ENCODE measurements at places on chromosomes 13 and 19.

DNA sequence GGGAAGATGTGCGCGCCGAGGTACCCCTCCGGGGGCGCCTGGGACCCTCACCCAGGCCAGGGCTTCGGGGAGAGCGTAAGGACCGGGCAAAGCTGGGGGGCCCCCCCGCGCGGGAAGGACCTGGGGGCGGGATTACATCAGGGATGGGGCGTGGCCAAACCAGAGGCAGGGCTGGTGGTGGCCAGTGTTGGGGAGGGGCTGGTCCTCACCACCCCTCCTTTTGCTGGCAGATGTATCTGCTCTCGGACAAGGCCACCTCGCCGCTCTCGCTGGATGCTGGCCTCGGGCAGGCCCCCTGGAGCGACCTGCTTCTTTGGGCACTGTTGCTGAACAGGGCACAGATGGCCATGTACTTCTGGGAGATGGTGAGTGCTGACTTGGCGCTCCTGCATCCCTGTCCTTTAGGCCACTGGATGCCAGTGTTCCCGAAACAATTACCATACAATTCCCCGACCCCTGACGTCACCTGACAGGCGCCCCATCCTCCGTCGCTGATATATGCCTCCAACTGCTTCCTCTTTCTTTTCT lies 25.3 kb downstream of the TRPM4 start:
- DNase-seq = no peak

DNA sequence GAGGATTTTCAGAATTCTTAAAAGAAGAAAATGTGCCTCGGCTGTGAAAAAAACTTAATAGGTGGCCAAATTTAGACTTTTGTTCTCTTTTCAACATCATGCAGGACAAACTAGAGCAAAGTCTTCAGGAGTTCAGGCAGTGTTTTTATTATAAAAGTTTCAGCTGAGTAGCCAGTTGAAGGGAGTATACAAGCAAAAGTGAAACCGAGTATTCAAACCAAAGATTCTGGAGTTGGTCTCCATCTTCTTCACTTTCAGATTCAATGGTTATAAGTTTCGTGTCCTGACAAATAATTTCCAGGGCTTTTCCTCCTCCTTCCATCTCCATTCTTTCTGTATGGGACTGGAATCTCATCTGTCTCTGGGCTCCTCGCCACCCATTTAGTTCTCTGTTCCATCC lies 379.7 kb downstream of the GPC5 start:
- no peak for DNase-seq

- DNase-seq = no peak
Observed at GRCh38 chr13:44301639-44302015, 72.0 kb upstream of the SERP2 start.

DNA sequence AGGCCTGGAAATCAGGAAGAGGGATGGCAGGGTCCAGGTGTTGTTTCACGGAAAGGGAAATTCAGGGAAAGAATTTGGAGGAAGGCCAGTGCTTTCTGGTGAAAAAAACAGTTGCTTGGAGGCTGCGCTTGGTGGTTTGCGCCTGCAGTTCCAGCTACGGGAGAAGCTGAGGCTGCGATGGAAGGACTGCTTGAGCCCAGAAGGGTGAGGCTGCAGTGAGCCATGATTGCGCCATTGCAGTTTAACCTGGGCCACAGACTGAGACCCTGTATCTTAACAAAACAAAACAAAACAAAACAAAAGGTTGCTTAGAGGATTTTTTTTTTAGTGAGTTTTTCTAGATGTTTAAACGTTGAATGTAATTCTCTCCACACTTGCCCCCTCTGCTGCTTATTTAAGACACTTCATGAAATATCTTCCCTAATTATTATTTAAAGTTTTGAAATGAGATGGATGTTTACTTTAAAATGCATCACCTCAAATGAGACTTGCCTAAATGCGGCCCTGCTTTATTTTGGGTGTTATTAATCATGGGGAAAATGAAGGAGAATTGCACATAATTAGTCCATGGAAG lies 75.4 kb upstream of the TRPC4 start:
- DNase-seq = no peak

GRCh38 chr19:11041966-11042627 lies 47.2 kb upstream of the LDLR start:
- no peak for DNase-seq

- no peak for DNase-seq
Observed at GRCh38 chr13:37067874-37068273, 8.4 kb upstream of the SUPT20H start.

Data from fibroblast of the conjunctiva (primary cell).